Non-pigmented ciliary epithelial cell (primary cell): ENCODE measurements at places on chromosomes 6 and 20.
A peak's percentile ranks its signal among the peaks of the same experiment; 100 is the strongest.

DNA sequence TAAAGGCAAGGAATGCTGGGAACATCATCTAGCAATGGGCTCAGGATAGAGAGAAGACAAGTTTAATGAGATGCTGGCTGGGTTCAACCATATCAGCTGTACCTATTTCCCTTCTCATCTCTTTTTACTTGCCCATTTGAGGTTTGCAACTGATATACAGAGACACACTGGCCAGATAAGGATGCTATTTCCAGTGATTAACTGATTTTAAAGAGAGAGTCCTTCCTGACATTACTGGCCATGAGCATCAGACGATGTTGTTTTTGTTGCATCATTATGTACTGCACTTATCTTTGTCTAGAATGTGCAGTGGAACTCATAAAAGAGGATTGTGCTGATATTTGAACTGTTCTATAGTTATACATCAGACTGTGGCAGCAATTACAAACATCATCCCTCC, 252.7 kb downstream of the BTBD3 start:
- DNase-seq, result no peak

DNA sequence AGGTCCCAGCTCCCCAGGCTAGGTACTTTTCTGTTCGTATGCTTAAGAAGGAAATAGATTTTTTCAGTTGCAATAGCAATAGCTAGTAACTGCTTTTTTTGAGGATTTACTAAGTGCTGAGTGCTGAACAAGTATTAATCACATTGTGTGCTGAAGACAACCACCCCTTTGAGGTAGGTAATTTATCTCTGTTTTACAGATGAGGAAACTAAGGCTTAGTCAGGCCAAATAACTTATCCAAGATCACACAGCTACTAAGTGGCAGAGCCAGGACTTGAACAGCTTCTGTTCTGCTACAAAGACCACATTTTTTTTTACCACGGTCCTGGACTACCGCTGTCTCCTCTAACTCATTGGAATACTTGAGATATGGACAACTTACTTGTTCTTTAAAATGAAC, 39.8 kb downstream of the LRRN4 start:
- DNase-seq, result no peak

GRCh38 chr6:10576226-10576625, 55.1 kb downstream of the GCNT2 start:
- no peak for DNase-seq

DNA sequence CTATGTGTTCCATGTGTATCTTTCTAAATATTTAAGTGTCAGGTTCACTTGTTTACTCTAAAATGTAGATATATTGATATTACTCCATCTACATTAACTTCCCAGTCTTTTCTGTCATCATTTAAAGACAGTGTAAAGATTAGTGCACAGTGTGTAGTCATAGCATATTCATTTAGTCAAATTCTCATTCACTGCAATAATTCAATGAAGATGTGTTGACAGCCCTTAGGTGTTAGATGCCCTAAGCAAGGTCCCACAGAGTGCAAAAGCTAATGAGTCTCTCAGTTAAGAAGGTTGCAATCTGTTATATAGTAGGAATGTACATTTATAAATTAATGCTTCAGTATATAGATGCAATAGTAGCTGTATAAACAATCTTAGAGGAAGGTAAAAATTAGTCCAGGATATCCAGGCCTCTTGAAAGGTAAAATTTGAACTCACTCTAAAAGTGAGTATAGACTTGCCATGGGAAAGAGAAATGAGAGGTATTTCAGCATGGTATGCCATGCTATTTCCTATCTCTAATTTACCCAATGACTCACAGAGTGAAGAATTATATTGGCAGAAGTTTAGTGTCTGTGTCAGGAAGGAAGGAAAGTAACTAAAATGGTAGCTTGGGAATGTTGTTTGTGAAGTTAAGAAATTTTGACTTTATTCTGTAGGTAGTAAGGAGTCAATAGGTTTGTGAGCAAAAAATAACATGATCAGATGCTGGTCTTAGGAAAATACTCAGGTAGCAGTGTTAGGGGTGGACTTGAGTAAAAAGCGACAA, 969.9 kb upstream of the CITED2 start:
- peak; percentile 23 for DNase-seq

DNA sequence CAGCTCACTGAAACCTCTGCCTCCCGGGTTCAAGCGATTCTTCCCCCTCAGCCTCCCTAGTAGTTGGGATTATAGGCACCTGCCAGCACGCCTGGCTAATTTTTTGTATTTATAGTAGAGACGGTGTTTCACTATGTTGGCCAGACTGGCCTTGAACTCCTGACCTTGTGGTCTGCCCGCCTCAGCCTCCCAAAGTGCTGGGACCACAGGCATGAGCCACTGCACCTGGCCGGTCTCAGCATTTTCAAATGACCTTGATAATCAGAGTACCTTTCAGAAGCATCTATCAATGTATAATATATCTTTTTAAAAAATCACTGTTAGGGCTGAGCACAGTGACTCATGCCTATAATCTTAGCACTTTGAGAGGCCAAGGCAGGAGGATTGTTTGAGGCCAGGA, 143.0 kb downstream of the DOK5 start:
- DNase-seq, result no peak
